Hematopoietic multipotent progenitor cell treated with erythropoietin and hydrocortisone succinate and interleukin-3 and kit ligand, for 15 days (in vitro differentiated cells): ENCODE measurements at places on chromosomes 12 and 14.

DNA sequence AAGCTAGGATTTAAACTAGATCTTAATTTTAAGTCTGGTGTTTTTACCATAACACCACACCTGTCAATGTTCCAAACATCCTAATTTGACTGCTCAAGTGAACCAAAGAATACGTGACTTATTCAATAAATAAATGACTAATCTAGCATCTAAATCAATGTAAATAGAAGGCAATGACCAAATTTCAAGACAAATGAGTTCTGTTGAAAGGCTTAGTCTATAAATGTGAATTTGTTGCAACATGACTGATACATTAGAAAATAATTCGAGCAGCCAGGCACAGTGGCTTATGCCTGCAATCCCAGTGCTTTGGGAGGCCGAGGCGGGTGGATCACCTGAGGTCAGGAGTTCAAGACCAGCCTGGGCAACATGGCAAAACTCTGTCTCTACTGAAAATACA, 15.1 kb downstream of the ZFC3H1 start:
- no peak for DNase-seq

- DNase-seq = no peak
Measured at GRCh38 chr14:90905531-90905930, 89.3 kb upstream of the TTC7B start.

DNA sequence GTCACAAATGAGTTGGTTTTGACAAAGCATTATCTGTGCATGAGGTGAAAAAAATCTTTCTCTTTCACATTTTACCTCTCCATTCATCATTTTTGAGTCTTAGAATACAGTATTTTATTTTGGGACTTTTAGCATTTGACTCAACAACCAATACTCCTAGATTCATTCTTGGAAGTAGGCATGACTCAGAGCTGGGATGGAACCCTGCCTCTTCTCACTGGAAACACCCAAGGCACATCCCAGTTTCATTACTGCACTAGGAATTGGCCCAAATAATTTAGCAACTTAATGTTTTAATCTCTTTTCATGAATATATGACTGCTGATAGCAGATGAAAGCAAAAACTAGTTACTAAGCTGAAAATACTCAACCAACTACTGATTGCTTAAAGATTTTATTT, 3.3 kb upstream of the PDZRN4 start:
- DNase-seq = no peak

- DNase-seq = no peak
Measured at GRCh38 chr14:53742233-53742620, 214.4 kb downstream of the BMP4 start.

- DNase-seq = no peak
Measured at GRCh38 chr12:64780132-64780530, 20.9 kb upstream of the GNS start.

DNA sequence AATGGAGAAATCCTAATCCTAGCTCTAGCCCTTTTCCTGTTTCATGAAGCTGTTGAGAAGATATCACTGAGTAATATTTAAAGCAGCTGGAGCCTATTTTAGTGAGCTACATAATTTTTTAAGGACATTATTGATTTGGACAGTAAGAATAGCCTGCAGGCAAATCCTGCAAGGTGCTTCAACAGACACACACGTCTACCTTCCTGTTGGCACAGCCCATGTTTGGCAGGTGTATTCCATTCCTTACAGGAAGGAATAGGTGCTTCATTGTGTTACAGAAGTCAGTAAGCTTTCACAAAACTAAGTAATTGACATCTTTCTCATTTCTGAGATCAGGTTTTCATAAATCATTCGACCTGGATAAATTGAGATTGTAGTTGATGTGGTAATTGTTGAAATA, 50.6 kb downstream of the FOXA1 start:
- no peak for DNase-seq

- DNase-seq = no peak
Measured at GRCh38 chr12:58916921-58917511, 3.3 kb downstream of the LRIG3 start.

DNA sequence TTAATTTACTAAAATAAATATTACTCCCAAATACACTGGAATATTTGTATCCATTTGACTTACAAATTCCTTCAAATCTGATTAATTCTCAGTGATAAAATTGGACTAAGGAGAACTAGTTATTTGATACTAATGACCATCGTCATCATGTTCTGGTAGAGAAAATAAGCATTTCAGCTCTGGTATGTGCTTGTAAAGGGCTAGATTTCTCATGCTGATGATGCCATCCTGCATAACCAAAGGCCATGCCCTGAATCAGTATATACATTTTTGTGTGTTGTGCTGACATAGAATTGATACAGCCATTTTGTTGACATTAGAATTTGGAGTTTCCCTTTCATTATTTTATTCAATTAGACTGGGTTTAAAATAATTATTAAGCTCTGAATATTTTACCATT, 148.9 kb downstream of the PCNX1 start:
- DNase-seq = no peak

DNA sequence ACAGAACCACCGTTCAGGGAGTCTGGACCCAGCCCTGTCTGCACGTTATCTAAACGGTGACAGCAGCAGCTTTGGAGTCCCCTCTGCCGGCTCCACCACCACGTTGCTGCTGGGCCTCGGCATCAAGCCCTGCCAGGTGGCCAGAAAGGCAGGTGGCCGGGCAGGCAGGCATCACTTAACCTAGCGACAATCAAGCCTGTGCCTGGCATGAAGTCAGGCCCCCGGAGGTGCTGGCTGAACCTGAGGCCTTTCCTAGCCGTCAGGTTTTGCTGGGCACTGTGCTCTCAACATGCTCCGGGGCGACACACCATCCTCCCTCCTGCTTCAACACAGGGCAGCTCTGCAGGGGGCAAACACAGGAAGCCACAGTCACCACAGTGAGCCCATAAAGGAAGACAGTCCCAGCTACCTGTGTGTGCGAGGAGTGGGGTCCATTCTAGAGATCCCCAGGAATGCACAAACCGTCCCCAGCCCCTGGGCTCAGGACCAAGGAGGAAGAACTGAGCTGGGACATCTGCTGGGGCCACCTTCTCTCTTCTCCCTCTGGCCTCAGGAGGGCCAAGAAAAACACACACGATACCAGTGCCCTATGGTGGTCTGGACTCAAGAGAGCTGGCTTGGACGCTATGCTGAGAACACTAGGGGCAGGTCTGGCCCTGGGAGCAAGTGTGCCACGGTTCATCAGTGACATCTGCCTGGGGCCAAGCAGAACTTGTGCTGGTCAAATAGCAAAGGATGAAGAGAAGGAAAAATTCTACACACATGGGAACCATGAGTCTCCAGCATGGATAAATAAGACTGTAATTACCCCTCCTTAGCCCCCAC, 44.7 kb downstream of the CCDC88C start:
- peak; percentile 86 for DNase-seq

GRCh38 chr14:30177781-30178180, 250.1 kb upstream of the PRKD1 start:
- no peak for DNase-seq

DNA sequence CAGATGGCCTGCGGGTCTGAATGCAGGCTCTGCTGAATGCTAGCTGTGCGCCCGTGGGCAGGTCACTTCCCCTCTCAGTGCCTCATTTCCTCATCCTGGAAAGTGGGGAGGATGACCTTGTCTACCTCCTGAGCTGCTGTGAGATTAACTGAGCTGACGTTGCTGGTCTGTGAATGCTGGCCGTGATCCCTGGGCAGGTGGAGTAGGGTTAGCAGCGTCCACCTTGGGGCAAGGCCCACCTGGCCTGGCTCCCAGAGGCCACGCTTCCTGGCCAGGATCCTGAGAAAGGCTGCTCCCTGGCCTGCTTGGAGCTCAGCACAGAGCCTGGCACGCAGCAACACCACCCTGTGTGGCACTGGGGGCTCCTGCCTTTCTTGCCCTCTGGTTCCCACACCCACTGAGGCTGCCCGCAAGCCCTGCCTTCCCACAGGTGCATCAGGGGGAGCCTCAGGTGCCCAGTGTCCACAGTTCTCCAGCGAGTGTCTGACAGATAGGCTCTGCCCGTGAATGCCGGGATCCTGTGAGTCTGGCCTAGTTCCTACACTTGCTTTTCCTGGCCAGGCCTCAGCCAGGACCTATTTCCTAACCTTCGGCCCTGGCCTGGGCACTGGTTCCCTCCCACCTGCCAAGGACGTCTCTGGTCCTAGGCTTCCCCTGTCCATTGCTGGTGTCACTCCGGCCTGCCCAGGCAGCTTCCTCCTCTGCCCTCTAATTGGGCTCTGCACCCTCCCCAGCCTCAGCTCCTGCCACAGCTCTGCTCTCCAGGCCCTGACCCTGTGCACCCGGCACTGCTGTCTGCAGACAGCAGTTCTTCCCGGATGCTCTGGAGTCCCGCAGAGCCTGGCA, 37.2 kb upstream of the TDRD9 start:
- no peak for DNase-seq

DNA sequence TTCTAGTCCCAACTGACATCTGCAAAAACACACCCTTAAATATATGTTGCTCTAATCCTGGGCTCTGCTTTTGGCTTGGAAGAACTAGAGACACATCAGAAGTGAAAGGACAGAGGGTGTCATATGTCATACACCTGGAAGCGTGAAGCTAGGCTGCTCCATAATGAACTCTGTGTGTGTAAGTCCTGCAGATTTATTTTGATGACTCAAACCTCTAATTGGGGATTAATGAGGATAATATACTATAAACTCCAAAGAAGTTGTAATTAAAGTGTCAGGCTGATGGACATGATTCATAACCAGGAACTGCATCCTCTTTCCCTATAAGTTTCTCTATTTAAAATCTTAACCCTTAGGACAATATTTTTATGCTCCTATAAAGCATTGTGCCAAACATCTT, 4.4 kb upstream of the KCNK10 start:
- DNase-seq = no peak

DNA sequence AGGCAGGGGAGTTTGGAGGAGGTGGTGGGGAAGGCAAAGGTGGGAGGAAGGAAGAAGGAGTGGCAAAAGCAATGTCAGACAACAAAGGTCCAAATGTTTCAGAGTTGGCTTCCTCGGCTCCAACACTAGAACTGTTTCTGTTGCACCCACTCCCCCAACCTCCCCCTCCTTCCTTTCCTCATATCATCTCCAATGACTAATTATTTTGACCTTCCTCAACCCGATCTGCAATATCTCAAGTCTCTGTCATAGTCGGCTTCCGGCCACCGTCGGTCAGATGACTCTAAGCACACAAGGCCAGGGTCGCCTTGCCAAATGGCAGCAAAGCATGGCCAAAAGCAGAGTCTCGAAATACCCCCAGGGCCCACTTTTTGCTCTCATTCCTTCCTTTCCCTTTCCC, 637.0 kb upstream of the TBX3 start:
- no peak for DNase-seq

DNA sequence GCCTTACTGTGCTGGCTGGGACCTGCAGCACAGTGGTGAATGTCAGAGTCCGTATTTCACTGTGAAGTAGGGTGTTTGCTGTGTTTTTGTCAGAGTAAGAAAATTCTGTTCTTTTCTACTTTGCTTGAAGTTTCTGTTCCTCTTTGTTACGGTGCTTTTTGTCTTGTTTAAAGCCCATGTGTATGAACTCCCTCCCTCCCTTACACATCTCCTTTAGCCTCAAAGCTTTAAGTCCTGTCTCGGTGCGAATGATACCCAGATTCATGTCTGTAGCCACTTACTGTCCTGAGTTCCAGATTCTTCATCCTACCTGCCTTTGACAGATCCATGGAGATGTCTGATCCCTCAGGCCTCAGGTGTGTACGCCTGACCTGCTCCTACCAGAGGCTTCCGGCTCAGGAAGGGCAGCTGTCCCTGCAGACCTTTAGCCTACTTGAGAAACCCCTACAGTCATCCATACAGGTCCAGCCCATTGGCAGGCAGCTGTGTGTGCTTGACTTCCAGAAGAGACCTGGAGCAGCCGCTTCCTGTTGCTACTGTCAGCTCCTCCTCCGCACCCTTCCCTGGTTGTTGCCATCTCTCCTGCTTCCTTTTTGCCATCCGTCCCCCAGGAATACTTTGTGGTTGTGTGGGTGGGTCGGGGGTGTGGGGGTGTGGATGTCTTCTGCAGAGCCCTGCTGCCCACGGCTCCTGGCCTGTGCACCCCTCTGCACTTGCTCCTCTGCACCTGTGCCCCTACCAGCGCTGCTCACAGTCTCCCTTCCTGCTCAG, 72.9 kb downstream of the DDX51 start:
- DNase-seq = no peak

- DNase-seq = peak; percentile 42
Measured at GRCh38 chr14:72049462-72049861, 117.2 kb downstream of the RGS6 start.

GRCh38 chr12:131713349-131713748, 2.5 kb downstream of the SFSWAP start:
- DNase-seq = no peak

GRCh38 chr14:98937021-98937420, 335.0 kb downstream of the BCL11B start:
- no peak for DNase-seq

DNA sequence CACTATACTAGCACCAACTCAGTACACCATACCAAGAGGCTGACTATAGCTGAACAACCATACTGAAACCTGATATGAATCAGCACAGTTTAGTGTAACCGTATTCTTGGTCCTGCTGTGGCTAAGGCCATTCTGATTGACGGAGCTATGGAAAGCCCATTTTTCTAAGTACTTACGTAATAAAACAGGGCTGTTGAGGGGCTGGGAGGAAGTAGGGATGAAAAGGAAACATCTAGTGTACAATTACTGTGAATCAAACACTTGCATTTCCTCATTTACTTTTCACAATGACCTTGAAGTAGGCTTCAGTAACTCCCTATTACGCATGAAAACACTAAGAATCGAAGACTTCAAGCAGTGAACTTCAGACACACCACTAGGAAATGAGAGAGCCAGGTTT, 198.2 kb downstream of the BTG1 start:
- no peak for DNase-seq

DNA sequence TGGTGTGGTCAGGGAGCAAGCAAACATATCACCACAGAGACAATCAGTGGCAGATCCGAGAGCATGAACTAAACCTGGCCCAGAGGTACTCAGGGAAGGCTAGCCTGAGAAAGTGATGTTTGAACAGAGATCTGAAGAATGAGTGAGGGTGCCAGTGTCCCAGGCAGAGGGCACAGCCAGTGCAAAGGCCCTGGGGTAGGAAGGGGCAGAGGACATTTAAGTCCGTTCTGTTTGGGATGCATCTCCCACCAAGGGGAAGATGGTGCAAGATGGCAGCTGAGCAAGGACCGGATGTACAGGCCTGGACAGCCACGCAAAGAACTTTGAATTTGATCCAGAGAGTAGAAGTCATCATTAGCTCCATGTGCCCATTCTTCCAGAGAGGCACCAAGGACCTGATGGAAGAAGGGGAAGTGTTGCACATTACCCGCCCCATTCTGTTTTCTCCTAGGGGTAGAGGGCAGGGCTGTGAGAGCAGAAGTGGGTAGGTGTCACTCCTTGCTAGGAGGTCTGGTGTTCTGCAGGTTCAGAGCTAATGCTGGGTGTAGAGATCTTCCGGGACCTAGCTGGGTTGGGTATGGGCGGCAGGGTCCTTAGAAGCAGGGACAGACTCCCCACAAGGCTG, 3.9 kb downstream of the DTX1 start:
- DNase-seq = no peak
